ENCODE measurements at places on chromosomes 4 and X. TPM values are rescaled to one million over a fixed set of nuclear protein-coding genes. Genes with fewer than 3 reads are reported as not detected.

The SOX3 gene
- total RNA-seq = not detected

The RIBC1 gene
- total RNA-seq = 0.40 TPM

DNA sequence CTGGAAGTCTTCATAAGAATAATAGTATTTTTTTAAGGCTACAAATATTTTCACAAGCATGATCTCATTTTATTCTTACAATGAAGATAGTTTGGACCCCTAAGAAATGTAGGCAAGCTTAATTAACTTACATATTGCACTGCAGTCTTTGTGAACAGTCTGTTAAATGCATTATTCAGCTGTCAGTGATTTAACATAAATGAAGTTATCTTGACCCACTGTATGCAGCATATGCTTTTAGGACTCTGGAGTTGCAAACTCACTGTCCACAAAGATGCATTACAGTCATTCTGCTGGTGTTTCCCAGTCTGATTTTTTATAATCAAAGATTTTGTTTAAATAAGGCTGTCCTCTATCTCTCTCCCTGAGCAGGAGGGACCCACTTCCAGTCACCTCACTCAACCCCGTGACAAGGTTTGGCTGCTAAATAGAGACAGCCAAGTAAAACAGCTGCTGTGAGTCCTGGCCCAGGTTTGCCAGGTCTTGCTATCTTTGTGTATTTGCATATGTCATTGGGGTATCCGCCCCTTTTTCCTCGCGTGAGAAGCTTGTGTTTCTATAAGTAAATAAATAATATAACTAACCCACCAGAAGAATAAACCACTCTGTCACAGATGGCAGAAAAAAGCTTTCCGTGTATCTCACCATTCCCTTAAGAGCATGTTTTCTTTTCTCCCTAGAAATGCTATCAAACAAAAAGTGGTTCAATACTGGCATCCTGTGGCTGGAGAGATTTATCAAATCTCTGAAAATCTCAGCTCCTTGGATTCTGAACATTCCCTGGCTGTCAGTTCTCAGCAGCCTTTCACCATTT lies 67.0 kb downstream of the SLC7A11 start:
- DNase-seq = no peak

DNA sequence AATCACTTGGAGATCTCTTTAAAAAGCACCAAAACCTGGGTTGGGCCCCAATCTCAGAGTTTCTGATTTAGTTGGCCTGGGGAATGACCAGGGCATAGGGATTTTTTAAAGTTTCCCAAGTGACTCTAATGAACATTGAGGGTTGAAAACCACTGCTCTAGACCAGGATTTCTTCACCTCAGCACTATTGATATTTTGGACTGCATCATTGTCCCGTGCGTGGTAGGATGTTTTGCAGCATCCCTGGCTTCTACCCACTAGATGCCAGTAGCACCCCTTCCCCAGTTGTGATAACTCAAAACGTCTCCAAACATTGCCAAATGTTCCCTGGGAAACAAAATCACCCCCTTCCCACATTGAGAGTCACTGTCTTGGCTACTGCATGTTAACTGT lies 61.8 kb downstream of the ATXN3L start:
- no peak for DNase-seq

DNA sequence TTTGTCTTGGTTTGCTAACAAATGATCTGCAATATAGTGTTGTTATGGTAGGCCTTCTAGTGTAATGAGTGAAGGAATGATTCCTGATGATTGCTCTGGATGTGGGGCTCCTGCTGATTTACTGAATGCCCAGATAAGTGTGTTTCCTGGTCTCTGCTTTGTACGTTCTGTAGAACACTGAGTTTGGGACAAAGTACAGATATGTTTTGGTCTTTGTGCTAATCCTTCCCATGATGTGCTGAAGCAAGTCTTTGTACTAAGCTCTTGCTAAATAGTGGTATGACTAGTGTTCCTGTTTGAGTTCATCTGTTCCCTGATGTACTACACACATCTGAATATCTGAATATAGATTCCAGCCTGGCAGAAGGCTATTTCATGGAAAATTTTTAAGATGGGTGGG lies 36.9 kb upstream of the XIAP start:
- no peak for DNase-seq

- DNase-seq = no peak
Observed at GRCh38 chr4:74161666-74162450, 3.9 kb downstream of the MTHFD2L start.

DNA sequence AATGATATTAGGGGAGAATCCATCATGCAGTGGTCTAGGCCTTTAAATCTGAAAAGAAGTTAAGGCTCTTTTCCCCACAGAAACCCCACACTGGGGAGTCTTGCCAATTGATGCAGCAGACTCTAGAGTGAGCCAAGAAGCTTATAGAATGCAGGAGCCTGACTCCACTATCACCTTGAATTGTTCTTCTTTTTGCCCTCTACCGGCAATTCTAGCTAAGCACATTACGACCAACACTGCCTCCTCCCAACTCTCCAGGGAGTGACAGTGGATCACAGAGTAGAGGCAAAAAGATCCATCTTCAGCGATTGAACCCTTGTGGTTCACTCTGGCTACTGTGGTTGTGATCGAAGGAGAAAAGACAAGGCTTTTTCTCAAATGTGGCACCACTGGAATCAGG lies 331.5 kb downstream of the NKX6-1 start:
- peak; percentile 48 for DNase-seq

GRCh38 chr4:120517966-120518365 lies 404.6 kb downstream of the PRDM5 start:
- peak; percentile 83 for DNase-seq

DNA sequence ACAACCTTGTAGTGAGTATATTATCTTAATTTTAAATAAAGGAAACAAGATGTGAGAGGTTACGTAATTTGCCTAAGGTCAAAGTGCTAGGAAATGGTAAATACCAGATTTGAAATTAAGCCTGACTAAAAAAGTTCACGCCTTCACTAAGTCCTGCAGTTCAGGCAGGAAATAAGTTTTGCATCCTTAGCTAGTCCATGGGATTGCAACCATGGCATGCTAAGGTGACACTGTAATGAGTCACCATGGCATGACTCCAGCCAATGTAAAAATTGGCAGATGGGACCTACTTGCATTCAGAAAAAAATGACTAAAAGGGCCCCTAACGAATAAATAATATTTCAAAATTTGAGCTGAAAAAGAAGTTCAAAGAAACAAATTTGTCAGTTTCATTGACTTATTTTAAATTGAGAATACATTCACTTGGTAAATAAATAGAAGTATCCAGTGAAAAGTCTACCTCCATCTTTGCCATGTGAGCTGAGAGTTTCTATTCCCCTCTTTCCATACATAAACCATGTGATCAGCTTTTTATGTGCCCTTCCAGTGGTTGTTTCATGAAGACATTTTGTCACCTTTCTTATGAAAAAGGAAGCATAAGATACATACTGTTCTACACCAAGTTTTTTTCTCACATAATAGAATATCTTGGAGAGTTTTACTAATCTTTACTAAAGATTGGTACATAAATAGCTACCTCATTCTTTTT lies 72.4 kb downstream of the ANKRD50 start:
- no peak for DNase-seq

DNA sequence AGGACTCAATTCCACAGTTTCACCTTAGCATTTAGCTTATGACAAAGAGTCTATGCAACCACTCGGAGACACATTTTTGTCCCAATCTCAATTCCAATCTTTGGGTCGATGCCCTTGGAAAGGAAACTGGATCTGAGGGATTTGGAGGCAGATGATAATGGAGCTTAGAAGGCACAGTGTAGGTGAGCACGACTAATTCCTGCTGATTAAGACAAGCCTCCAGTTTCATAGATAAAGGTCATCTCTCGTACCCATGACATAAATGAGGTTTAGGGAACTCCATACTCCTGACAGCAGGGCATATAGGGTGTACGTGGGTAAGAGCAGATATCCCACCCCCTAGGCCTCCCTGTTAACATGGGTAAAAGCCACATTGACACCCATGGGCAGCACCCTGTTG lies 24.4 kb upstream of the ZNF718 start:
- no peak for DNase-seq

DNA sequence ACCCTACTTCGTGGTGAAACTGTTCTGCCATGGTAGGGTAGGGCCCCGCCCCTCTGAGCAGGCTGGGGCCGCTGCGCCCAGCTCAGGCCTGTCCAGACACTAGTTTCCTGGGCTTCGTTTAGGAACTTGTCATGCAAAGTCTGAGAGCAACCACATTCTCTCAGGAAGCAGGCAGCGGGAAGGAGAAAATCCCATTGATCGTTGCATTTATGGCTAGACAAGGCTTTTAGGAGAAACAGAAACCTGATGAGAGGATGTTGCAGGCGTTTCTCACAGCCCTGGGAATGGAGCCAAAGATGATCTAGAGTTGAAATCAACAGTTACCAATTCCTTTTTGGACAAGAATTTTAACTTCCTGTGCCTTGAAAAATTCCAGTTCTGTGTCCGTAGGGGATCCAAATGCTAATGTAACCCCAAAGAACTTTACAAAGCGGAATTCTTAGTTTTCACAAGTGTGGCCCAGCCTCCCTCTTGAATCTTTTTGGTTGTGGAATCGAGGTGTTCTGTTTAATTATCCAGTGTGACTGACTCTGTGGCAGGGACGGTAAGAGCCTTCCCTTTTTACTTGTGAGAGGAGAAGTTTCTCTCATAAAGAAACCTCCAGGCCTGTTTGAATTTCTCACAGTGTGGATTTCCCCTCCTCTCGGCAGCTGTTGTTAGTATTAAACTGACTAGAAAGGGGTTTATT lies 4.5 kb upstream of the CXCL9 start:
- no peak for DNase-seq

GRCh38 chr4:85092536-85092935 lies 126.0 kb upstream of the WDFY3 start:
- no peak for DNase-seq

DNA sequence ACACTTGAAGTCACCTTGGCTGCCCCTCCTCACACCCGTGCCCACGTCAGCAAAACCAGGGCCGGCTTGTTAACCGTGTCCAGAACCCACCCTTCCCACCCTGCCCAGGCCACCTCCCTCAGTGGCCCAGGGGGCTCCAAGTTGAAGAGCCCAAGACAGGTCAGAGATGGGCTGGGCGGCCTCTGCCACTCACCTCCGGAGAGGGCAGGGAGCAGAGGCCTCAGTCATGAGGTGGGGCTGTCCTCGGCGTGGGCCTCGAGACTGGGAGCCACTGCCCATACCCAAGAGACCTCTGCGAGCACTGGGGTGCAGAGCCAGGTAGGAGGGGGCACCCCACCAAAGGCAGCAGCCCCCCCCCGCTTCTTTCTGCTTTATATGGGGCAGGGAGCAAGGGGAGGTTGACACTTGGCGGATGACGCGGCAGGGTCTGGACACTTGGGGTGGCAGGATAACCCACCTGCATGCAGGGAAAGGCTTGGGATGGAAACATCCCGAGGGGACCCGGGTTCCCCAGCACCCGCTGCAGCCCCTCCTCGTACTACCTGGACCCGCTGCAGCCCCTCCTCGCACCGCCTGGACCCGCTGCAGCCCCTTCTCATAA lies 38.0 kb upstream of the SPON2 start:
- no peak for DNase-seq

Data from Karpas-422 (cell line).